ENCODE measurements at places on chromosomes 12 and 14.

DNA sequence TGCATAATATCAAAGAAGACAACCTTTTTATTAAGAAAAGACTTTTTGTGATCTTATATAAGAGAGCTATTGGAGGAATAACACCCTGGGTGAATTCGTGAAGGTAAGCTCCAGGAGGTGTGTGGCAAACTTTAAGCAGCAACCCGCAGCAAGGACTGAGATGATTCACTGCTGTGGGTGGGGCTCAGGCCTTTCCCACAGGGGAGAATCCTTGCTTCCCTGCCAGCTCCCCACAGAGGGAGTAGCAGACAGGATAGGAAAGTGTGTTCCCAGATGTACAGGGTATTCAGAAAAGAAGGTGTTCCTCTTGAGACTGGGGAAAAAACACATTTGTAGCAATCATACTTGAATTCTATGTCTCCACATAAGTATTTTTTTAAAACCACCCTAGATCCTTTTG, 9.2 kb downstream of the NDUFA12 start:
- DNase-seq: no peak

- peak; percentile 70 for DNase-seq
These were observed 70.4 kb downstream of the MOK start for GRCh38 chr14:102234331-102235264.

DNA sequence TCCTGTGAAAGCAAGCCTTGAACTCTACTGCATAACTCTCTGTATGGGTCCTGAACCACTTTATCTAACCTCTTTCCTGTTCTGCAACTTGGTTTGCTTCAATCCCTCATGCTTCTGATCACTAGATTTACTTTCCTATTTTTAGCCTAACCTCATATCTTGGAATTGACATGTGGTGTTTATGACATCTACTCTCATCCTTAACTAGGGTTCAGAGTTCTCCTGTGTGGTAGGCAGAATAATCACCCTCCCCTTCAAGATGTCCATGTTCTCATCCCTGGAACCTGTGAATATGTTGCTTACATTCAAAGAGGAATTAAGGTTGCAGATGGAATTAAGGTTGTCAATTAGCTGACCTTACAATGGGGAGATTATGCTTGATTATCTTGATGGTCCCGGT, 67.4 kb upstream of the STXBP6 start:
- DNase-seq: no peak

DNA sequence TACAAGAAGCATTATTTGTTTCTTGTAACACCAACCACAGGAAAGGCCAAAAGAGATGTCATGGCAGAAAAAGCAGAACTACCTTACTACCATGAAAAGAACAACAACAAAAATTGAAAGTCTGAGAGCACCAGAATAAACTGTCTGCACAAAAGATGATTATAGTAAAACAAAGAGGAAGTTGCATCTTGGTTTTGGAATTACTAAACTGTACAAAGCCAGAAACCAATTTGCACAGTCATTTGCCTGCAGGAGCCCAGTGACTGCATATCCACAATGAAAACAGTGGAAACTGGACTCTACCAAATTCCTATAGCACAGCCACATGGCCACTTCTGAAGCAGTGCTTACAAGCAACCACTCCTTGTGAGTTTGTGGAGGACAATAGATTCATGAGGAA, 276.2 kb downstream of the SSPN start:
- no peak for DNase-seq

GRCh38 chr12:108657130-108657745, 23.5 kb upstream of the SELPLG start:
- no peak for DNase-seq

DNA sequence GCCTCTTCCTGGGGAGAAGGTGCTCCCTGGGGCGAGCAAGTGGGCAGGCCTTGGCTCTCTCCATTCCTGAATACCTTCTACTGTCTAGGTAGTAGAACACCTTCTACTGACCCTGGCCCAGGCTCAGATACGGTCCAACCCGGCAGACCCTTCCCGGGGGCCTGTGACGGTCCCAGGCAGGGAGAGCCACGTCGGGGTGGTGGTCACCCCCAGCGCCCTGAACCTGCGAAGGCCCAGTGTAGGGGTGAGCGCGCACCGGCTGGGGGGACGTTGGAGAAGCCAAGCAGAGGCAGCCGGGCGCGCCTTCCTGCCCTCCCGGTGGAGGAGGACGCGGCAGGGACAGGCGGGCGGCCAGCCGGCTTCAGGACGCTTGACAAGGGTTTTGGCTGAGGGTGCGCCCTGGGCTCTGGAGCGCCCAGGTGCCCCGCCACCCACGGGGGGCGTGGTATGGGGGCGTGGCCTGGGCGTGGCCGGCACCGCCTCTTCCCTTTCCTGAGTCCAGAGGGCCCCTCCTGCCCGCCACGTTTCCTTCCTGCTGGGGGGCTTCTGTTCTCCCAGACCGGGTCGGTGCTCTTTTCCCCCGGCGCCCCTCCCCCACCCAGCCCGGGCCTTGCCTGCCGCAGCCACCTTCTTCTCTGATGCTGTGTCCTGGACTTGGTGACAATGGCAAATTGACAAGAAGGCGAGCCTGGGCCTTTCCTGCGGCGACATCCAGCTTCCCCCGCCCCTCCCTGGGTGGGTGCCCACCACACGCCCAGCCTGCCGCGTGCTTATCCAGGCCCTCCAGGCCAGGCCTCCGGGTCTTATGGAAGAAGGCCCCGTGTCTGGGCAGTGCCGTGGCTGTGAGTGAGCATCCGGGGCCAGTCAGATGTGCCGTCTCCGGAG, 24.5 kb upstream of the PPP1R13B start:
- DNase-seq: no peak

DNA sequence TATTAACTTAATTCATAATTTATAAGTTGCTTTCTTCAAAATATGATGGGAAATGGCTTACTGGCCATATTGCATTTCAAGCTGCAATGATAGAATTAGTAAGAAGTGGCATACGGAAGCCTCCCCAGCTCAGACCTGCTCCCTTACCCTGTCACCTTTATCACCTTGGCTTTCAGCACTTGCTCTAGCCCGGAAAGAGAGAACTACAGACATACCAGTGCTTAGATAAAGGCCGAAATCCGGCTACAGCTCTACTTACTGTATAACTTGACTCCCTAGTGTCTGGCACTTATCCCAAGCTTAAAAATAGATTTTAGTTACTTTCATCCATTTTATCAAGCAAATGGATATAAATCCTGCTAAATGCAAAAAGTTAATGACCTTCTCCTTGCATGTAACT, 42.5 kb downstream of the PKP2 start:
- no peak for DNase-seq

DNA sequence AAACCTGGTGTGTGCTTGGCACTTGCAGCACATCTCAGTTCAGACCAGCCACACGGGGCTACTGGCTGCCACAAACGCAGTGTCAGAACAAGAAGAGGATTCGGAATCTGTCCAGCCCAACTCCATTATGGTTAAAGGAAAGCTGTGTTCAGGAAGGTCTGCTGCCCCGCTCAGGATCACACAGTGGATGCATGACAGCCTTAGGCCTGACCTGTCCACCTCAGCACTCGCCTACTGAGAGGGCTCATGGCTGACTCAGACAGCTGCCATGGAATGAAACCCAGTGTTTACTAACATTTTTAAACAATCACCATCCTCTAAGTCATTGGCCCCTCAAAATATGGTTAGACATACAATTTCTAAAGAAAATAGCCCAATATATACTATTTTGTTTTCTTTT, 5.6 kb upstream of the NIN start:
- DNase-seq: no peak

GRCh38 chr12:94749890-94750289, 99.5 kb upstream of the TMCC3 start:
- DNase-seq: no peak

DNA sequence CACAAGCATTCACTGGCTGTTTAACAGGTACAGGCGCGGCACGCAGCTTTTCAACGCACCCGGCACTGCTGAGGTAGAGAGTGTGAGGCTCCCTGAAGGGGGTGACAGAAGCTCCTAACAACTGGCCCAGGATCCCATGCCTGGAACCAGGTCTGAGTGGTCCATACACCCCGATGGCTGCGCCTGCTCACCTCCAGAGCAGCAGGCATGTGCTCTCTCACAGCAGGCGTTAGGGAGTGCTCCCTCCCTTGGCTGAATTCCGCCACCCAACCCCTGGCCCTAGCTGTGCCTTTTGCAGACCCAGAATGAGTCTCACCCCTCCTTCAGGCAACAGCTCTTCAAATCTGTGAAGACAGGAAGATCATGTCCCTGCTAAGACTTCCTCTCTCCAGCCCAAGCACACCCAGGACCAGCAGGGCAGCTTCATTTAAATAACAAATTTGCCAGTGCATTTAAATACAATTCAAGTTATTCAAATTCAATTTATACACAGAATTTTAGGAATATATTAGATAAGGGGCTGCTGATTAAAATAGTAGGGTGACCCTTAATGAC, 86.0 kb downstream of the SETD3 start:
- no peak for DNase-seq

GRCh38 chr12:5787828-5788227, 157.2 kb downstream of the ANO2 start:
- DNase-seq: no peak

DNA sequence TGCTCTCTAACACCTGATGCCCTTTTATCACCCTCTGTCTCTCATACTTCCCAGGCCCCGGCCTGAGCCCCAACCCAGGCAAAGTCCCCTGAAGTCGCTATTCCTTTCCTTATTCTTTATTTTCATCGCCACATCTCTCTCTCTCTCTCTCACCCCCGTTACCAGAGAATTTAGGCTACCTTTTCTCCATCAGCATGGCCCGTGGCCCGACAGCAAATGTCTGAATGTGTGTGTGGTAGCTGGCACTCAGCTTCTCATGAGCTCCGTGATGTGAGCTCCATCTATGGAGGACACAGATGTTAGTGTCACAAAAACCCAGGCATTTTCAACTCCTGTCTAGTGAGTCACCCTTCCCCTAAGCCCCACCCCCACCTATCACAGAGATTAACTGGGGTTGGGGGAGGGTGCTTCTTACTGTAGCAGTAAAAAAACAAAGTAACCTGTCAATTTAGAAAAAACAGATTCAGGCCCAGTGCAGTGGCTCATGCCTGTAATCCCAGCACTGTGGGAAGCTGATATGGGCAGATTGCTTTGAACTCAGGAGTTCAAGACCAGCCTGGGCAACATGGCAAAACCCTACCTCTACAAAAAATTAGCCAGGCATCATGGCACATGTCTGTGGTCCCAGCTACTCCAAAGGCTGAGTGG, 53.8 kb downstream of the VCPKMT start:
- DNase-seq: no peak

DNA sequence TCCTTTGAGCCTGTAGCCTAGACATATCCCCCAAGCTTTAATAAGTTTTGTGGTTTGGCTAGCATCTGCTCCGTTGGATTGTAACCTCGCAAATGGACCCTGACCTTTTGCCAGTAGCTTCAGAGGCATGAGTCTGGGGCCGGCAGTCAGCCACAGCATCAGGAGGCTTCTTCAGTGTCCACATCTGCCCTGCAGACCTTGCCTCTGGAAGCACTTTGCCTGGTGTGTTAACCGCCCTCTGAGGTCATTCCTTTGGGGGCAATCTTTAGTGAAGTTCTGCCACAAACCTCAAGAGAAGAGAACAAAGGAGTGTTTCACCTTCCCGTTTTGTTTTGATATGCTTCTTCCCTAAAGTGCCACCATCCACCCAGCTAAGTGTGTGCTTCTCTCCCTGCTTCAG, 71.4 kb downstream of the GNS start:
- DNase-seq: no peak

DNA sequence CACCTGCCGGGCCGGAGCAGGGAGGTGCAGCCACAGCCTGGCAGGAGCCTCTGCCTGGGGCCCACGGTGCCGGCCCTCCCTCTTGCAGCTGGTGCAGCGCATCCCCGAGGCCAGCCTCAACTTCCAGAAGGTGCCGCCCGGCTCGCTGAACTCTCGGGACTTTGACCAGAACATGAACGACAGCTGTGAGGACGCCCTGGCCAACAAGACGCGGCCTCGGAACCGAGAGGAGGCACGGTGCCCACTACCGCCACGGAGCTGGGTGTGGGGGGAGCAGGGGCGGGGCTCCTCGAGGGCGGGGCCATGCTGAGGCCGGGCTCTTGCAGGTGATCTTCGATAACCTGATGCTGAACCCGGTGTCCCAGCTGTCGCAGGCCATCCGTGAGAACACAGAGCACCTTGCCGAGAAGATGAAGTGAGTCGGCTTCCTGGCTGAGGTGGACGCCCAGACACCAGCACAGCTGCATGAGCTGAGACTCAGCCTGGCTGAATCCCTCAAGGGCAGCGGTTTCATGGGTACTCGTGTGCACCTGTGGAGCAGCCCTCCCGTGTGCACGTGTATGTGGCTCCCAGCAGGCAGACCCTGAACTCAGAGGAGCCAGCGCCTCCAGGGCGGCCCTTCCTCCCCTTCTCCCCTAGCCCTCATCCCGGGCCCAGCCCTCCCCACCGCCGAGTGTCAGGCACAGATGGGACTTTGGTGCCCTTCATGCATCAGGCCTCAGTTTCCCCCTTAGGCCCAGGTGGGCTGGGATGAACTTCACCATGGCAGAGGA, 28.6 kb downstream of the CEP170B start:
- no peak for DNase-seq

- no peak for DNase-seq
These were observed 755 bp downstream of the SETD1B start for GRCh38 chr12:121804417-121805111.

GRCh38 chr14:105534586-105534985, 8.2 kb downstream of the TMEM121 start:
- no peak for DNase-seq

- DNase-seq: no peak
These were observed 3.7 kb downstream of the PRICKLE1 start for GRCh38 chr12:42585841-42586216.

DNA sequence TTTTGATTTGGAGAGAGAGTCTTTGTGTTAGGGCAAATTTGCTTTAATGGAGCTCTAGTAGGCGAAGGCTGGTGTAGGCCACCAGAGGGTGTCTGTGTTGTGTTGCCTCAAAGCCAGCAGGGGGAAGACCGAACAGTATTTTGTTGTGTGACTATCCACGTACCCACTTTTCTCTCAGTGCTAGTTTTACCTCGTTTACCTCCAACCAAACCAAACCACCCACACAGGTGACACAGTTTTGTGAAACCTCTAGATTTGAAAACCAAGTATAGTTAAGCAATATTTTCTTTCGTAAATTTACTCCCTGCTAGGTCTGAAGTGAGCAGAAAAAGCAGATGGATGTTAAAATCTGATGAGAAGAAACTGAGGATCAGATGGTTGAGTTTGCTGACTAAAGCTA, 36.3 kb upstream of the NPFF start:
- DNase-seq: peak; percentile 28

DNA sequence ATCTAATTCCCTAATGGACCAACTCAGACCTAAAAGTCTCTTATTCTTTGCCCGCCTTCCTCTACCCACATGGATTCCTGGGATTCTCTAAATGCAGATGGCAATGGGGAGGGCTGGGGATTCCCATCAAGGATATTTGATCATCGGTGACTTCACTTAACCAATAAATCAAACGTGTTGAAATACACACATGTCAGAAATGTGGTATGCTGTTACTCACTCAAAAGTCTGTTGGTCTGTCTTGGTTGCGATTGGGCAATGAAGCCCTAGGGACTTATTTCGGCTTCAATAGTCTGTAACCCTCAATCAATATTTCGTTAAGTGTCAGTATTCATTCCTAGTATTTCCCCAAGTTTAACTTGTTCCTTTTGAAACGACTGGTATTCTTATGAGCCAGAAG, 117.2 kb upstream of the DIO3 start:
- DNase-seq: no peak

GRCh38 chr14:95267306-95267705, 52.4 kb downstream of the CLMN start:
- no peak for DNase-seq

- DNase-seq: no peak
These were observed 36.4 kb downstream of the CD9 start for GRCh38 chr12:6236641-6236940.

- DNase-seq: no peak
These were observed 80.6 kb upstream of the TMEM233 start for GRCh38 chr12:119512772-119513497.

Data from NCI-H1694 (cell line).